ENCODE measurements at places on chromosomes 3 and 15. TPM values are rescaled to one million over a fixed set of nuclear protein-coding genes. Genes with fewer than 3 reads are reported as not detected.

The PPP1R14D gene
- not detected for total RNA-seq

The CLDN18 gene
- not detected for total RNA-seq

The BSN gene
- total RNA-seq: 0.63 TPM

The GOLGA8S gene
- 0.47 TPM for total RNA-seq

GRCh38 chr3:189947068-189947467, 173.6 kb downstream of the P3H2 start:
- DNase-seq: no peak

DNA sequence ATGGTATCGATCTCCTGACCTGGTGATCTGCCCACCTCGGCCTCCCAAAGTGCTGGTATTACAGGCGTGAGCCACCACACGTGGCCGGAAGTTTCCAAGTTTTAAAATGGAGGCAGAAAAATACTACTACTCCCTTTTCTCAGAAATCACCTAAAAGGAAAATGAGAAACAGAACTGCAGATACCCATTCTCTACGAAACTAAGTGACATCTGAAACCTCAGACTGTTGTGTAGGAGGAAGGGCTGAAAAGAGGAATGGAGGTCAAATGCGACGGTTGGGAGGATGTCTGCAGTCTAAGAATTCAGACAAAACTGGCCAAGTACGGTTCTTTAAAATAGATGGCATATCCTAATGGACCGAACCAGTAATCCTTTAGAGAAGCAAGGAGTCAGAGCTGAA, 24.1 kb downstream of the WDR48 start:
- no peak for DNase-seq

GRCh38 chr3:146300768-146301167, 49.9 kb upstream of the PLSCR4 start:
- DNase-seq: no peak

DNA sequence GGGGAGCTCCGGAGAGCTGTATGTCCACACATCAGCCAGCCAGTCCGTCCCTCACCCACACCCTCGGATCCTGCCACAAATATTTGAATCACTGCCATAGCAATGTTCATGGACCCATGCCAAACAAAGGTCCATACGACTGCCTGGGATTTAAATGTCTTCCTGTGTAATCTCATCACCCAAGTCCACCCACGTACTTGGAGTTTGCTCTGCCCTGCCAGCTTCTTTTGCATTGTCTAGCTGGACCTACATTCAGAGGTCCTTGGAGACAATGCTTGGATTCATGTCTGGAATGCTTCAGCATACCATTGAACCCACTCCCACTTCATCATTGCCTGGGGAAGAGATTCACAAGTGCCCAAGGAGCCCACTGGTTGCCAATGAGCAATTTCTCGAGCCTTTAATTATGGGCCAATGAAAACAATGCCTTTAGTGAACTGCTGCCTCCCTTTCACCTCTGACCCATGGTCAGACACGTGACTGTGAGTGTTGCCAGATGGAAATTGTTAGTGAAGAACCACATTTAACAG, 90.4 kb upstream of the PHLDB2 start:
- no peak for DNase-seq

DNA sequence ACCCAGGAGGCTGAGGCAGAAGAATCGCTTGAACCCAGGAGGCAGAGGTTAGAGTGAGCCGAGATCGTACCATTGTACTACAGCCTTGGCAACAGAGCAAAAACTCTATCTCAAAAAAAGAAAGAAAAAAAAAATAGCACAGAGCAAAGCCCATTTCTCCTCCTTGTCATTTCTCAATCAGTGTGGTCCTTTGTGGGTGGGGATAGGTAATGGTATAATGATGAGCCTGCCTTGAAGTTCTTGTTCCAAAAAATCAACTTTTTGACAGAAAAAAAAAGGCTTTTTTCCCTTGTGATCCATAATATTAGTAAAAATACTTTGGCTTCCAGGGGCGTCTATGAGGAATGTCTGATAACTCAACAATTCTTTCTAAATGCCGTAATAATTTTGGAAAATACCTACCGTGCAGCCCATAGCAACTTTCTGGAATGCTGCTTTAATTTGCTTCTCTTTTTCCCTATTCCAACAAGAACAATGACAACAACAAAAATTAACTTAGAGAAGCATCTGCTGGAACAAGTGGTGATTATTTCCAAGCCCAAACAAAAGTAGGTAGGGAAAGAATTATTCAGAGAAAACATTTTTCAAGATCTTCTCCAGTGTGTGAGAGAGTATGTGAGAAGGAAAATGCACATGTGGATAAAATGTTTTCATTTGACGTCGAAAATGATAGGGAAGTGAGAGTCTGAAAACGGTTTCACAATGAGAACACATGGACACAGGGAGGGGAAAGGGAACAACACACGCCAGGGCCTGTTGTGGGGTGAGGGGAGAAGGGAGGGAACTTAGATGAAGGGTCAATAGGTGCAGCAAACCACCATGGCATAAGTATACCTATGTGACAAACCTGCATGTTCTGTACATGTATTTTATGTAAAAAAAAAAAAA, 337.8 kb downstream of the RBMS3 start:
- no peak for DNase-seq

- no peak for DNase-seq
Observed at GRCh38 chr15:84847382-84847781, 30.2 kb downstream of the ALPK3 start.

- DNase-seq: no peak
Observed at GRCh38 chr3:87250009-87250408, 22.9 kb downstream of the CHMP2B start.

GRCh38 chr3:14514323-14514720, 25.8 kb downstream of the GRIP2 start:
- DNase-seq: no peak

GRCh38 chr15:59521443-59521842, 83.5 kb downstream of the FAM81A start:
- DNase-seq: no peak

DNA sequence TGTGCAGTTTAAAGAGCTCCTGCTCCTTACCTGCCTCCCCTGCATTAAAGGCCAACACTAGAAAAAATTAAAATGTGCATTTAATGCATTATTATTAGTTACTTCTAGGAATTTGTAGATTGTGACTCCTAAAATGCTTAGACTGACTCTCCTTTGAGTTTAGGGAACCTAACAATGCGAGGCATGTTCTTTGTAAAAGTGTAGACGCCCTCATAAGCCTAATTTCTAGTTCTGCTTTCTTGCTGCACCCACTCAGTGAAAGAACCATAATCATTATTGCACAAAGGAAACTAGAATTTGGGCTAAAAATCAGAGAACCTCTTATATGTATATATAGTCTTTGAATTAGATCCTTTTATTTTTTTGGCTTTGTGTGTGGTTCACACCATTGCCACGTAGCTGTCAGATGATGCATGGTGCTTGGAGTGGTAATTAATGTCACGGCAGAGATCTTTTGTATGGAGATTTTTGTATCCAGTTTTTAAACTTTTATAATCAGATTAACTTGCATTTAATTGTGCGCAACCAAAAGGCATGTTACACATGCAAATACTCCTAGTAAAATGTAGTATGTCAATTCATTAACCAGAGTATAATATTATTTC, 710 bp downstream of the ABHD10 start:
- DNase-seq: no peak

GRCh38 chr3:133860519-133860918, 35.2 kb downstream of the RAB6B start:
- DNase-seq: no peak

DNA sequence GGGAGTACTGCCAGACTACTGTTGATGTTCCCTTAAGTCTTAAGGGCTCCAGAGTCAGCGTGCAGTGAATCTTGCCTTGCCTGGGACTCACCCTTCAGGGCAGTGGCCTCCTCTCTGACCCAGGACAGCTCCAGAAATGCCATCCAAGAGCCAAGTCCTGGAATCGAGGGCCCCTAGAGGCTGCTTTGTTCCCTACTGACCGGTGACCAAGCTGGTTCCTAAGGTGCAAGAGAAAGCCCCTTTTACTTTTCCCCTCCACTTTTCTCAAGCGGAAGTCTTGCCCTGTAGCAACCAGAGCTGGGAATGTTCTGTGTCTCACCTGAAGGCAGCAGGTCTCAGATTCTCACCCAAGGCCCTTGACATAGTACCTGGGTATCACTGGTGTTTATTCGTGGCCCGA, 238.0 kb downstream of the DOCK3 start:
- DNase-seq: no peak

- DNase-seq: no peak
Observed at GRCh38 chr3:4409415-4409814, 57.7 kb downstream of the SUMF1 start.

- DNase-seq: no peak
Observed at GRCh38 chr3:34035775-34036174, 237.3 kb downstream of the PDCD6IP start.

DNA sequence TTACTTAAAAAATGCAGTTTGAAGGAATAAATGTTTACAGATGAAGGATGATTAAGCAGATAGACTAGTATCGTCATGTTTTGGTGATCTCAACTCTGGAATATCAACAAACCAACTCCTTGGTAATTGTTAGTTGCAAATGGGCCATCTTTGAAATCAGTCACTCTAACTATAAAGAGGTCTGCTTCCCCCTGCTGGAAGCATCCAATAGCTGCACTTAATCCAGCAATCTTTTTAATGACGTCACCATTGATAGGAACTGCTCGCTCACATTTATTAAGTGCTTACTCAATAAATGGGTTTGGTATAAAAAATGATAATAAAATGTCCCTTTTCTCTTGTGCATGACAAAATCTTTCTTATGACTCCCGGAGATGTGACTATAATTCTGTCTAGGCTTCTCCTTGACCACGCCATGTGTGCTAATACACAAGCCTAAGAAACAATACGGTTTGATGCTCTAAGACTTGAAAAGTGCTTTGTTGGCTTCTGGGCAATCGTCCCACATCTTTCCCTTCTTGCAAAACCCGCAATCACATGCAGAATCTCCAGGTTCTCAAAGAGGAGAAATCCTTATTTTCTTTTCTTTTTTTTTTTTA, 227.6 kb upstream of the POU1F1 start:
- DNase-seq: no peak

DNA sequence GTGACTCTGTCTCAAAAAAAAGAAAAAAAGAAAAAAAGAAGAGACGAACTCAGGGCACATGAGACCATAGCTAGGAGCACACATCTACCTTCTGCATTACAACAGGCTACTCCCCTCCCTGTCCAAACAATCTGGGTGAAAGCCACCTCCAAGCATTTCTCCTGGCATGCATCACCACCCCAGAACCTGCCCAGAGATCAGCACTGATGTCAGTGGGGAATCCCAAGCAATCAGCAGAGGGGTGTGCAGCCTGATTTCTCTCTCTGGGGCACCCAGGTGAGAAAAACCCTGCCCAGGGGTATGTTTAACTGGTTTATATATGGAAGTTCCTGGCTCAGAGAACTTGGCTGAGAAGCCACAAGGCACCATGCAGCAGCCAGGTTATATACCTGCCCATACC, 59.4 kb downstream of the CDC25A start:
- DNase-seq: no peak

GRCh38 chr3:30184091-30184810, 422.1 kb upstream of the TGFBR2 start:
- no peak for DNase-seq

- no peak for DNase-seq
Observed at GRCh38 chr3:113210604-113211329, 590 bp upstream of the BOC start.

GRCh38 chr3:116524453-116525210, 79.3 kb upstream of the LSAMP start:
- DNase-seq: no peak

DNA sequence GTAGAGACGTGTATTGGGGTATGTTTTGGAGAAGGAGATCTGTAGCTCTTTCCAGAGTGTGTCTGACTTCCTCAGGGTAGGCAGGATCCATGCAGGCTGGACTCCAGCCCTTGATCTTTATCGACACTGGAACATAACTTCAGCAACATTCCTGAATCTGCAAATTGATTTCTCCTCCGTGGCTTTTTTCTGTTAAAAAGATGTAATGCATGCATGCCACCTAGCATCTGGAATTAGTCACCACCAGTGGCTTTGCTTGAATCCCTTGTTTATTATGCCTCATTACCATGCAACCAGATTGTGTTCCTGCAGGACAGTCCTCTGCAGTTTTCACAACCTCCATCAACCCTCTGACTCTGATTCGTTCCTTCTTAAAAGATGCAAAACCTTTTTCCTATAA, 86.1 kb downstream of the CCNL1 start:
- no peak for DNase-seq

DNA sequence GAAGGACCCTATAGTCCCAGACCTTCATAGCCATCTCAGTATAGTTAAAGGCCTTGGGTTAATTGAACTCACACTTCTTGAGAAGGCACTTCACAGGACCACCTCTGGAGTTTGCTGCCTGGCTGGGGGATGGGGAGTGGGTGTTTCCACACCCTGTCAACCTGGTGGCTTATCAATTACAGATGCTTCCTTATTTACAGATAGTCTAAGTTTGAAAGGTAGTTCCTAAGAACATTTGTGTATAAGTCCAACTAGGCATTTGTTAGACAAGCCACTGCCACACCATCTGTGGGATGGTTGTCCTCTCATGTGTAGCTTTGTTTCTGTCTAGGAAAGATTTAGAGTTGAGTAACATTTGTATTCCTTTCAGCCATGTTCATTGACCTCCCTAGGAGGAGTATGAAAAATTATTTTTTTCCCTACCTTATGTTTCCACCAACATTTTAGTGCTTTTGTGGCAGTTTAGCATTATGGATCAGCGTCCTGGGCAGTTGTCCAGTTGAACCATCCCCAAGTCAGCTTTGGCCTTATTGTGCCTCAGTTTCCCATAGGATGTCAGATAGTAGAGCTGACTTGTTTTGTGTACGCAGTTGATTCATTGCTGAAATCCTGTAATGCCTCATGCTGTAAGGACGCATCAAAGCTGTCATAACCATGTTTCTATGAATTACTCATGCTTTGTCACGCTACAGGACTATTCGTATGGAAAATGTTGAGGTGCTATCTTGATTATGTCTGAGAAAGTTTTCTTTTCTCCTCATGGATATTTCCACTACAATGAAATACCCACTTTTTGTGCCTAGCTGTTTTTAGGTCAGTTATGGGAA, 21.2 kb upstream of the SIAH2 start:
- DNase-seq: no peak

DNA sequence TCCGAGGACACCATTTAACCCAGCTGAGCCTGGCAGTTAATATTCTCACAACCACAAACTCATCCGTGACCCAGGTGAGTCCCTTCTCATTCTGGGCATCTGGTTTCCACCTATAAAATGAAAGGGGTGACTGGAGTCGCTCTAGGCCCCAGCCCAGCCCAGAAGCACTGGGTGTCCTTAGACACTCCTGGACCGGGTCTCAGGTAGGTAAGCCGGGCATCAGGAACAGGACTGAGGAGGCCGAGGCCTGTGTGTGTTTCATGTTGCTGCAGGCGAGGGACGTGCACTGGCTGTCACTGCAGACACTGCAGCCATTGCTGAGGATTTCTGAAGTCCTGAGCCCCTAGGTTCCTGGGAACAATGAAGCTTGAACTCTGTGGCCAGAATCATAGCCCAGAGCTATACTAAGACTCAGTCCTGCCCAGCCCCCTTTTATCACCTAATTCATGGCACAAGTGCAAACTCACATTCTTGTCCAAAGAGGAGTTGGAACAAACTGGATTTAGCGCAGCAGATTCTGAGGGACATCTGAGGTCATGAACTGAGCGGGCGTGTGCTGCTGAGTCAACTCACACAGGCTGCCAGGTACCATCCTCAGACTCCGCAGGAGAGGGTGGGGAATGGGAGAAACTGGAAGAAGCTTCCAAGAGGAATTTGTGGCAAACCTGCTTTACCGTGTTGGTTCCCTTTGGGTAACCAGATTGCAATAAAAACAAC, 184.9 kb downstream of the FAM43A start:
- no peak for DNase-seq

All from omental fat pad (tissue), 4 donors.